ENCODE measurements at places on chromosomes 6 and 20.

DNA sequence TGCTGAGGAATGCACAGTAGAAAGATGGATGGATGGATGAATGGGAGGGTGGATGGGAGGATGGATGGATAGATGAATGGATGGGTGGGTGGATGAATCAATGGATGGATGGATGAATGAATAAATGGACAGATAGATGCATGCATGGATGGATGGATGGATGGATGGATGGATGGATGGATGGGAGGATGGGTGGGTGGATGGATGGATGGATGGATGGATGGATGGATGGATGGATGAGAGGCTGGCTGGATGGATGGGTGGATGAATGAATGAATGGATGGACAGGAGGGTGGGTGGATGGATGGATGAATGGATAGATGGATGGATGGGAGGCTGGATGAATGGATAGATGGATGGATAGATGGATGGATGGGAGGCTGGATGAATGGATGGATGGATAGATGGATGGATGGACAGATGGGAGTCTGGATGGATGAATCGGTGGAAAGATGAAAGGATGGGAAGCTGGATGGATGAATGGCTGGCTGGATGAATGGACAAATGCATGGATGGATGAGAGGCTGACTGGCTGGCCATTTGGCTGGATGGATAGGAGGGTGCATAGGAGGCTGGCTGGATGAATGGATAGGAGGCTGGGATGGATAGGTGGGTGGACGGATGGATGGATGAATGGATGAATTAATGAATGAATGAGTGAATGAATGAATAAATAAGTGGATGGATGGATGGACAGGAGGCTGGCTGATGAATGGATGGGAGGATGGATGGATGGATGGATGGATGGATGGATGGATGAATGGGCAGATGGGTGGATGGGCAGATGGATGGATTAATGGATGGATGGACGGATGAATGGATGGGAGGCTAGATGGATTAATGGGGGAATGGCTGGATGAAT, 28.3 kb upstream of the NOL4L start:
- no peak for DNase-seq

DNA sequence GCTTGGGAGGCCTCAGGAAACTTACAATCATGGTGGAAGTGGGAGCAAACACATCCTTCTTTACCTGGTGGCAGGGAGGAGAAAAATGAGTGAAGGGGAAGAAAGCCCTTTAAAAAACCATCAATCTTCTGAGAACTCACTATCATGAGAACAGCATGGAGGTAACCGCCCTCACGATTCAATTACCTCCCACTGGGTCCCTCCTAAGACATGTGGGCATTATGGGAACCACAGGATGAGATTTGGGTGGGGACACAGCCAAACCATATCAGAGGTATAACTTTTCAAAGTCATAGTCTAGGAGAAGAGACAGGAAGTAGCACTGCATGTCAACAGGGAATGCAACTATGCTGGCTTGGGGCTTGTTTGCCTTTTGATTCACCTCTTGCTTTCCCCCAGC, 59.9 kb upstream of the DTNBP1 start:
- no peak for DNase-seq

- no peak for DNase-seq
Observed at GRCh38 chr6:104940893-104941728, 15.8 kb upstream of the LIN28B start.

DNA sequence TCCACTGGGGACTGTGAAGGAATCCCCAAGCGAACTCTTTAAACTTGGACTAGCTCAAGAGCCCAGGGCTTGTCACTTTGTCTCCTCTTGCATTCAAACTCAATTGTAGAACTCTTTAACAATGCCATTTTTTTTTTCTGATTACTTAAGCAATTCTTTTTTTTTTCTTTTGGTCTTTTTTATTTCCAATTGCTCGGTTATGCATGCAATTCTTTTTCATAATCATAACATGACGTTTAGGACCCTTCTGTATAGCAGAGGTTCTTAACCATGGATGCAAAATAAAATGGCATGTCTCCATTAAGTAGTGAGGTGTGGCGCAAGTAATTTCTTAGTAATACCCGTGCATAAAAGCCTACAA, 466 bp upstream of the BFSP1 start:
- DNase-seq = no peak

DNA sequence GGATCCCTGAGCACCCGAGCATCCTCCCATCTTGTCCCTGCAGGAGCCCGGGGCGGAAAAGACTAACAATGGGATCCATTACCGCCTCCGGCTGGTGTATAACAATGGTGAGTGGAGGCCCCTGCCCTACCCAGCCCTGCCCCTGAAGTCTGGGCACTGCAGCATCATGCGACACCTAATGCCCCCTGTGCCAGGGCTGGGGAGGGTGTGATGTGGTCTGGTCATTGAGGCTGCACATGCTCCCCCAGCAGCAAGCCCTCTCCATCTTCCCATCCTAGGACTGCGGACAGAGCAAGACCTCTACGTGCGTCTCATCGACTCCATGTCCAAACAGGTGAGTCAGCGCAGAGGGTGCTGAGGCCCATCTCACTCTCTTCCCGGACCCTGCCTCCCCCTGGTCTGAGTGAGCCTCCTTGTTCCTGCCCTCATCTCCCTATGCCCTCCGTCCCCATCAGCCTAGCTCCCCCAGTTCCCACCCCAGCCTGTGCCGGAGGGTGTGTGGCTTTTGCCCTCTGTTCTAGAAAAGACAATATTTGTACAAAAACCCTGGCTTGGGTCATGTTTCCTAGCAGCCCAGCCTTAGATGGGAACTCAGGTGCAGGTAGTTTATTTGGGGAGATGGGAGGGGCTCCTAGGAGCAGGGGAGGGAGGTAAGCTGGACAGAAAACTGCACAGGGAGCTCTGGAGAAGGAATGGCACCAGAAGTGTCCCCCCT, 13.5 kb downstream of the EBF4 start:
- DNase-seq = no peak

- DNase-seq = no peak
Observed at GRCh38 chr6:1624851-1625781, 15.4 kb downstream of the FOXC1 start.

DNA sequence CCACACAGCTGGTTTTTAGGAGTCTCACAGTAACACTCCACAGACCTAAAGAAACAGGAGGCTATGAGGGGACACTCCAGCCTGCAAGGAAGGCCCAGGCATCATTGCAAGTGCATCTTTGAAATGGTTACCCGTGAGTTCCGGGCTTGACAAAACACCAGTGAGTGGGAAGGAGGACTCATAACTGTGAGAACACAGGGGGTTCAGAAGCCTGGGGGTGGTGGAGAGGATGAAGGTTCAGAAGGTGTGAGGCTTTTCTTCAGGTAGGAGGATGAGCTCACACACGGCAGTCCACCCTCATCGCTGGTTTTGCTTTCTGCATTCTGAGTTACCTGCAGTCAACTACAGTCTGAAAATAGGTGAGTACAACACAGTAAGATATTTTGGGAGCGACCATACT, 39.9 kb downstream of the MAP7 start:
- no peak for DNase-seq

DNA sequence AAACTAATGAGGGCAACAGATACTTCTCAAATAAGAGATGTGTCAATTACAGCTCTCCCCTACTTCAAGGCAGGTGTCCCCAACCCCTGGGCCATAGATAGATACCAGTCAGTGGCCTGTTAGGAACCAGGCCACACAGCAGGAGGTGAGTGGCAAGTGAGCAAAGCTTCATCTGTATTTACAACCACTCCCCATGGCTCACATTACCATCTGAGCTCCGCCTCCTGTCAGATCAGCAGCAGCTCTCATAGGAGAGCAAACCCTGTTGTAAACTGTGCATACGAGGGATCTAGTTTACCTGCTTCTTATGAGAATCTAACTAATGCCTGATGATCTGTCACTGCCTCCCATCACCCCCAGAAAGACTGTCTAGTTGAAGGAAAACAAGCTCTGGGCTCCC, 422.1 kb downstream of the GJA1 start:
- no peak for DNase-seq

DNA sequence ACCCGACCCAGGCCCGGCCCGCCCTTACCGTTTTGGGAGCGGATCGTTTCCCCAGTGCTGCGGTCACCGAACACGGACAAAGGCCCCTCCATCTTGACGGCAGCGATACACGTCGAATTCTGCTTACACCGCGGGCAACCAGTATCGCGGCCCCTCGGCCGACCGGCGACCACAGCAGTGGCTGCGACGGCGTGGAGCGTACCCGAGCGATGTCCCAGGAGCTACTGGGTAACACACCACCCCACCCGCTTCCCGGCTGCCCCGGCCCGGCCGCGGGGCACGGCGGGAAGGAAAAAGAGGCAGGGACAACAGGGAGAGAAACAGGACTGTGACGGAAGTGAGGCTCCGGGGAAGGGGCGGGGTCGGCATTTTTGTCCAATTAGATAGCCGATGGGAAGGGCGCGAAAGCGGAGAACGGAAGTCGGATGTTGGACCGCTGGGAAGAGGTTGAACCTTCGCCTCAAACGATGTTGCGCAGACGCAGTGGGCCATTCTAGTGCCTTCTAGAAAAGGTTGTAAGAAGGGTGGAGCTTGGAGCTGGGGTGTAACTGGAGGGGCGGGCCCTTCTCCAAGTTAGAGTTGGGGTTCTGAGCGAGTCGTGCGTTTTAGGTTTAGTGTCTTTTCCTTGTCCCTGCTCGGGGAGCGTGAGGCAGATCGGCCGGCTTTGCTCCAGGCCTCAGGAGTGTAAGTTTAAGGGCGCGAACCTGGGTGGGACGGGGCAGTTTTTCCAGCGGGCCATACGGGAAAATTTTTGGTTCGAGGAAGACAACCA, at the start of gene TCP1:
Gene TCP1 (minus strand): TSS at position 226 of the 772 bp plus-strand sequence. CDS start 134 bp downstream, at position 92.
- peak; percentile 98 for DNase-seq

DNA sequence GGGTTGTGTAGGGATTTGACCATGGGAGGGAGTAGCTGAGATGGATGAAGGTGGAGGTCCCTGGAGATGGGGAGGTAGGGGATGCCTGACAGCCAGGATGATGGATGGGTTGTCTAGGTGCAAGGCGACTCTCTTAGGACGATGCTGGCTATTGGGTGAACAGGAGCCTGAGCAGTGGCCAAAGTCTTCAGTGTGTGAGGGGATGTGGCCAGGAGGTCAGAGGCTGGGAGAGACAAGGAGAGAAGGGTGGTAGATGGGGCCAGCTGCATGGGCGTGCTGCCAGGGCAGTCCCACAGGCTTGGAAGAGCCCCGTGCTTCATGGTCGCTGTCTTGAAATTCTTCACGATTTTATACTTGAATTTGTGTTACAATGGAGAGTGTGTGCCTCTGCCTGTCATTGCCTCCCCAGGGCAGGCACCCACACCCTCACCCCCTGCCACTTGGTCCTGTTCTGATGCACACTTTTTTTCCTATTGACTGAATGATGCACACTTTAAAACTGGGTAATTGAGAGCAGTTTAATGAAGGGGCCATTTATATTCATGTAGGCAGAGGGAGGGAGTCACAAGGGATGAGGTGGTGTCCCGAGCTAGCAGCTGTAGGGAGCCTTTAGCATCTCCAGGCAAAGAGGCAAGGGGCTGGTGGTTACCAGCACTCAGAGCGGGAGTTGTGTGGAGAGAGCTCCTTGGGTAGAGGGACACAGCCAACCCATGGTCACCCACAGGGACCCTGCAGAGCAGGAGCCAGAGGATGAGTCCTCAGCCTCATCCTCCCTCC, 120.7 kb downstream of the DHX35 start:
- DNase-seq = no peak

- no peak for DNase-seq
Observed at GRCh38 chr6:73134588-73134987, 90.7 kb downstream of the KHDC1L start.

DNA sequence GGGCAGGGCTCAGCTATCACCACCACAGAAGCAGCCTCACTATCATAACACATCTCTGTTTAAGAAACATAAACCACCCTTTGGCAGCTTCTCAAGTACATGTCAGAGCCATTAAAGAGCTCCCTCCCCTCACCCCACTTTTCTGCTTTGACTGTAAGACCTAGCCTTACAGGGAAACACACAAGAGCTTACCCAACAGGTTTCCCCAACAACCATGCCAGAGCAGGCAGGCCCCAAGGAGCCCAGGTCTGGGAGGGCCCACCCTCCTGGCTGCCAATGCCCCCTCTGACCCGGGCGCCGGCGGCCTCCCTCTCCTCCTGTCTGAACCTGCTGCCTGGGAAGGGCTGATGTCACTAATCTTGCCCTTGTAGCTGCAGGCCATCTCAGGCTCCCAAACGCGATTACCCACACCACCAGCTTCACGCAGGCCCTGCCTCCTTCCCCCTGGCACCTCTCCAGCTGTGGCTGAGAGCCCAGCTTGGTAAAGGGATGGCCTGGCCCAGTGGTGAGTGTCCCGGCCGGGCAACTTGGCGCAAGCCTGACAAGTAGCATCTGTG, 402.0 kb downstream of the MAFB start:
- peak; percentile 22 for DNase-seq

- no peak for DNase-seq
Observed at GRCh38 chr6:167700199-167700598, 126.5 kb upstream of the AFDN start.

GRCh38 chr6:11929241-11929835, 82.8 kb upstream of the HIVEP1 start:
- no peak for DNase-seq

DNA sequence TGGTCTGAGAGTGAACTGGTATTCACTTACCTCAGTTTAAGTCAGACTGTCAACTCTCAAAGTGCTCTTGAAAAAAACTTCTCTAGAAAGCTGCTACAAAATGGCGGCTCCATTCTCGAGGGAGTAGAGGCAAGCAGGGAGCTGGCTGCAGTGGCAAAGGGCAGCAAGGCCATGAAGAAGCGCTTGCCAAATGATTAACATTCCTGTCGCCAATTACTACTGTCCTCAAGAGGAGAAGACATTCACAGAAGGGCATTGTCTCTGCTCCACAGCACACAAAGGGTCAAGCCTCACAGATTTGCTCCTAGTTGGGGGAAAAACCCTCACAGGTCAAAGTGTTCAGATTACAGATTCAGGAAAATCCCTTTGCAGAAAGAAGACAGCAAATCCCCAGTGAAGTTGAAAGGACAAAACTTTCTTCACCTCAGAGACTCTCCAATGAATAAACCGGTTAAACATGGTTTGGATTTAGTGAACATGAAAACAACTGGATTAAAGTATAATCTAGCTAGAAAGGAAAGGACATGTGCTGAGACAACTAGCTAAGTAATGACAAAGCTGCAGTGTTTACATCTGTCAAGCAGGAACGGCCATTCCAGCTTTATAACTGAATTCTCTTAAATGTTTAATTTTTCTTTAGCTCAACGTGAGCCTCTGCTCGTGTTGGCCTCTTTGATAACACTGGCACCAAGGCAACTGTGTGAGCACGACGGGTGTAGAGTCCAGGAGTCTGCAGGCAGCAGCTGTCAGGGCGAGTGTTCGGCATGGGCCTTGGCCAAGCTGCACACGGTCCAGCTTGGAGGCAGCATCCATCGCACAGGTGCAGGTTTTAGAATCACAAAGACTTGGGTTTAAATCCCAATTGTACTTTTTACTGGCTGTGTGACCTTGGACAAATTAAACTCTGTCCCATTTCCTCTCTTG, 37.6 kb downstream of the NR2E1 start:
- no peak for DNase-seq

GRCh38 chr6:147972448-147972847, 370.2 kb upstream of the SASH1 start:
- DNase-seq = no peak

GRCh38 chr20:49983848-49984408, 1.1 kb downstream of the SNAI1 start:
- no peak for DNase-seq
